ENCODE measurements at places on chromosomes 6 and 20.

DNA sequence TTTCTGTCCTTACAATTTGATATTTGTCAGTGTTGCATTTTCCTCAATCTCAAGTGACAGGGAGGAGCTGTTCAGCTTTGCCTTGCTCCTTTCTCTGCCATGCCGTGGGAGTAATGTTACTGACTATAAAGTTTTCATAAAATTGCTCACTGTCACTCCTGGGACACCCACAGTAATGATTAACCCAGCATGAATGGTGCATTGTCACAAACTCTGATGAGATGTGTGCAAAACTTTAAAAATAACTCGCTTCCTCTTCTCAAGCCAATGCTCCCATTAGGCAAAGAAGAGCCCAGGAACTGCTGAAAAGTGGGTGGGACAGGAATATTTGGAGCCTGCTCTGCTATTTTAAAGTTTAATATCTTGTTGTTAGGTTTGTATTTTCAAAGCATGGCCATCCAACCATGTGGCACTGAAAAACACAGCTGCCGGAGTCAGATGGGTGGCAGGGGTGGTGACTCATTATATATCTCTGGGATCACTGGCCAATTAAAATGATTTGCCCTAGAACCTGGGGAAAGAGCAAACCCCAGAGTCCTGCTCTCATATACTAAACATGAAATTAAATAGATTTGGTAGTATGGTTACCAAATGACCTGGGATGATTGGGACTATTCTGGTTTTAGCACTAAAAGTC, 260.1 kb downstream of the BTBD3 start:
- DNase-seq, result no peak

- no peak for DNase-seq
These were observed 384.0 kb downstream of the SAMD5 start for GRCh38 chr6:147892476-147892875.

DNA sequence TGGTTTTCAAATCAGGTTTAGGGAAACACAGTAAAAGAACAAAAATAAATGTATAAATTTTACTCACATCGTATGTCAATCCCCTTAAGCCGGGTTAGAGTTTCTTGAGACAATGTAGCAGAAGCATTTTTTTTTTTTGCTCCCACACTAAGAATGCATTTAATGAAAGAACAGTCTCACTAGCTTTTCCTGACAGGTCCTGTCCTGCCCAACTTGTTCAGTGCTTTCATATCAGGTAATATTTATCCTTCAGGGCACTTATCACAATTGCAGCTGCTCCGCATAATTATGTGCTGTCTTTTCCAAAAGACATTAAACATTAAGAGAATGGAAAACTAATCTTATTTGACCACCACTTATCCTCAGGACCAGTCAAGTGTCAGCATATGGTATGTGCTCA, 632.0 kb downstream of the HTR1B start:
- no peak for DNase-seq

DNA sequence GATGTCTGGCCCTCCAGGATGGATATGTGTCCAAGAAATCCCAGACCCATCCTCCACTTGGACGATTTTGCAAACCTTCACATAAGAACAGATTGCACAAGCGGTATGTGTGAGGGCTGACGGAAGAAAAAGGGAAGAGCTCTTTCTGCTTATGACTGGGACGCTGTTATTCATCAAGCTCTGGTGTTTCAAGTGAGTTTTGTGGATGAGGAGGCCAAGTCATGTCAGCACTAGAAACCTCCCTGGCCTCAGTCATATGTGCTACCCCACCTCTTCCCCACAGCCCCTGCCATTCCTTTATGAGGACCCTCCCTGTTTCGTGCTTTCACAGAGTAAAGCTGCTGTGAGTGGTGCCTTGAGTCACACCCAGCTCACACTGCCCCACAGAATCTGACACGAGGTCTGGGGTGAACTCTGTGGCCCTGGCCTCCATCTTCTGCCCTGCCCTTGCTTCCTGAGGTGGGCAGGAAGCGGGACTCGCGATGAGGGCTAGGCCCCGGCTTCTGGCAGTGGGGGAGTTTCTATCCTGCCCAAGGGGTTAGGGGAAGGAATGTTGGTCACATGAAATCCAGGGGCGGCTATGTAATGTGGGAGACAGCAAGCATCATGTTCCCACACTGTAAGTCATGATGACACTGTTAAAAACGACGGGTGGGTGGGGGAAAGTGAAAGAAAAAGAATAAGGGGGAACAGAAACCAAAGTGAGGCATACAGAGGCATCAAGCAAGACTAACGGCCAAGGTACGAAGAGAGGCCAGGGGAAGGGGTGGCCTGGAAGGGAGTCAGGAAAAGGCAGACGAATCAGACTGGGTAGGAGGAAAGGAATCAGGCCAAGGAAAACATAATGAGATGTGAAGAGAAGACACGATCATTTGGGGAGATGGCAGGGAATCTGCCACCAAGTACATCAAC, 78.1 kb downstream of the PRDM1 start:
- DNase-seq, result peak; percentile 47

- DNase-seq, result no peak
These were observed 128.9 kb downstream of the BMP5 start for GRCh38 chr6:55746473-55746872.

DNA sequence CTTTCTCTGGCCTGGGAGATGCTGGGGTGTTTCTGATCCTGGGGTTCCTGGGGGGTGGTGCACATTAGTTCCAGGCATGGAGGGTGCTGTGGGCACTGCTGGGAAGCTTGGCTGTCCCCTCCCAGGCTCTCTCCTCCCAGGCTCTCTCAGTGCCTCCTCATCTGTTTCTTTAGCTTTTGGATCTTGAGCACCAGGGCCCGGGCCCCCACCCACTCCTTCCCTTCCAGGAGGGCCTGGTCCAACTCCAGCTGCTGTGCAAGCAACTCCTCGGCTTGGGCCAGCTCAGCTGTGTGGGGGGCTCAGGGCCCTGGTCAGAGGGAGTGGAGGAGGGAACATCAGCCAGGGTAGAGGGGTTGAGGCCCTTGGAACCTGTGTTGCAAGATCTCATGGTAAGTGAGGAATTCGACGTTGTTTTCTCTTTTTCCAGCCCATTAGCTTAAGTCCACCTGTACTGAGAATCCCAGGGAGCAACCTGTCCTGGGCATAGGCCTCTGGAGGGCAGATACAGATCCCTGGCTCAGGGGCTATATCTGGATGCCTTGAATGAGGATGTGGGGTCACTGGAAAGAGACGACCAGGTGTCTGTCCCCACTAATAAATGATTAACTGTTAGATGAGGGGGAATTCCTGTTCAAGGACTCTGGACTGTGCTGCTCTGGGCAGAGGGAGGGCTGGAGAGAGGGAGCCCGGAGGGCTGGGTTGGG, 34.5 kb upstream of the HLA-A start:
- DNase-seq, result no peak

- no peak for DNase-seq
These were observed 9.2 kb downstream of the LY86 start for GRCh38 chr6:6597682-6598081.

GRCh38 chr6:18507018-18507415, 119.9 kb downstream of the RNF144B start:
- DNase-seq, result no peak

- DNase-seq, result no peak
These were observed 5.9 kb downstream of the OCSTAMP start for GRCh38 chr20:46544576-46544975.

DNA sequence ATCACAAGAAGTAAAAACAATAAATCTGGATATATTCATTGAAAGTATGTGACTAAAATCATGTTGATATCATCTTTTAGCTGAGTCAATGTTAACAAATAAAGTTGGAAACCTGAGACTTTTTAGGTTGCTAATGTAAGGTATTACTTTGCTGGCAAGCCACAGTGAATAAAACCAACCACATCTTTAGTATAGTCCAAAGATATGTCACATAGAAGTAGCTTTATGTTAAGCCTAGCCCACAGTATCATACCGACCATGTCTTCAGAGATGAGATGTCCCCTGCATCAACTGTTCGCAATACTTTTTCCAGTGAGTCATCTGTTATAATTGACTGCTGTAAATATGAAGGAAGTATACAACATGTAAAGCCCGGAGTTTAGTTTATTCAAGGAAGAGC, 107.6 kb upstream of the MCHR2 start:
- DNase-seq, result no peak

DNA sequence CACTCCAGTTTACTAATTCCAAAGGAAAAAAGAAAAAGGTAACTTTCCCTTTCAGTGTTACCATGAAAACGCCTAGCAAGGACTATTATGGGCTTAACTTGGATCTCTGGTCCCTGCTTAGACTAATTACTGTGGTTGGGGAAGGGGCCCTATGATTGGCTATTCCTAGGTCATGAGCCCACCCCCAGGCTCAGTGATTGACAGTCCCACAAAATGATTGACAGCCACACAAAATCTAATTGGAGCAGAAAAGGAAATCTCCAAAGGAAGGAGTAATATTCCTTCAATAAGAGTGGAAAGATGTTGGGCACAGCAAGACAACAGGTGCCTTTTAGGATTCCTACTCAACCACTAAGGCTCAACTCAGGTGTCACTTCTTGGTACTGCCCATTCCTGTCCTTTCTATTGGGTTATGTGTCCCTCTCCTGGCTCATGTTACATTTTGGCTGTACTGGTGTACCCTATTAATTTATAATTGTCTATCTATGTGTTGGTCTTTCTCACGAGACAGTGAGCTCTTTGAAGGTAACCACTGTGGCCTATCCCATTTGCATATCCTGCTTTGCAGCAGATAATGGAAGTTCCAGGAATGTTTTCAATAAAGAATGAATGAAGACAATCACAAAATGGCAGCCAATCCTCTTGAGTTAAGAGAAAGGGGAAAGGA, 5.5 kb upstream of the UTRN start:
- no peak for DNase-seq

DNA sequence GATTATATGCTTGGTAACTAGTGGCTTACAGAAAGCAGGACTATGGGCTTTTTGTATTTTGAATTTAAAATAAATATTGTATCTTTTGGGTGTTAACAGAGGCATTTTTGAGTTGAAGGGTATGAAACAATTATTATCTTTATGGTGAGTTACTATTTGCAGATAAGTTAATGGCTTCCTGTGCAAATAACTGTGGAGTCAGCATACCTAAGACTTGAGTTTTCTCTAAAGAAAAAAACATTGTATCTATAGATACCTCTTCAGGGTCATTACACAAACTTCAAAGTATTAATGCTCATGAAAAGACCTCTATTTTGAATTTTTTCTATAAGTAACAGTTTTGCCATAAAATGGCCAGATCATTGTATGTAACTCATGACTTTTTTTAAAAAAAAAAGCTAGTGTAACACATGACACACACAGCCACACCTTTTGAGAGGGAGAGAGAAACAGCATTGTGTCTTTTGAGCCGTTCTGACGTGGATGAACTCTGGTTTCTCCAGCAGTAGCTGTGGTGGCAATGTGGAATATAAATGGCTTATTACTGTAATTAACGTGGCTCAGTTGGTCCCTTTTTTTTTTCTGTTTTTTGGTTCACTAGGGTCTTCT, 36.3 kb downstream of the PLEKHG1 start:
- DNase-seq, result no peak

- no peak for DNase-seq
These were observed 30.7 kb downstream of the CDH22 start for GRCh38 chr20:46277602-46278001.

DNA sequence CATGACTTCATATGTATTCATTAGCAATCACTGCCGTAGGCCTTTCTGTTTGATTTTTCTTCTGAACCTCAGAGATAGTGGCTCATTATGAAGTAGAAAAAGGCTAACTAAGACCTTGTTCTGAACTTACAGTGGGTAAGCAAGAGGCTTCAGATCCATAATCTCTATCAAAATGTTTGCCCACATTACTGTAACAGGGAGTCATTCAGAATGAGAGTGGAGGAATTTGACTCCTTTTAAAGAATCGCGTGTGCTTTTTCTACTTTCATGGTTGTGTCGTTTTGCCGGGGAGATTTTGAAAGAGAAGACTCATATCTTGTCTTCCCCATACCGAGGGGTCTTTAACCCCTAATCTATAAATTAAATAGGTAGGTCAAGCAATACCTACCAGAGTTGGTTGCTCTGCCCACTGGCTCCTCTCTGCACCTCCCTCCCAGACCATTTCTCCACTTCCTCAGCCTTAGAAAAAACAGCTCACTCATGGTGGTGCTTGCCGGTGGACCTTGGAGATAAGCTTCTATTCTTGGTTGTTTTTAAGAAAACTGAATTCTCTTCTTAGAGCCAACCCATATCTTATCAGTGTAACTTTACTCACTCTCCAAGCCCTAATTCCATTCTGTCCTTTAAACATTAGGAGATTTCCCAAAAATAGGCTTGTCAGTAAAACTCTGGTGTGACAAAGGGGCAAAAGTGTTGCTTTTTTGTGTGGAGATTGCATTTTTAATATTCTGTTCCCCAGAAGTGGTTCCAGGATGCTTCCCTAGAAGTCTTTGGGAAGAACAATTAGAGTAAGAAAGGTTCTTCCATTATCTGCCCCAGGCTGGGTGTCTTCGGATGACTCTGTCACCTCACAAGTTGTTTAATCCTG, 56.6 kb downstream of the E2F3 start:
- no peak for DNase-seq

- DNase-seq, result no peak
These were observed 47.7 kb downstream of the MMUT start for GRCh38 chr6:49415358-49415757.

DNA sequence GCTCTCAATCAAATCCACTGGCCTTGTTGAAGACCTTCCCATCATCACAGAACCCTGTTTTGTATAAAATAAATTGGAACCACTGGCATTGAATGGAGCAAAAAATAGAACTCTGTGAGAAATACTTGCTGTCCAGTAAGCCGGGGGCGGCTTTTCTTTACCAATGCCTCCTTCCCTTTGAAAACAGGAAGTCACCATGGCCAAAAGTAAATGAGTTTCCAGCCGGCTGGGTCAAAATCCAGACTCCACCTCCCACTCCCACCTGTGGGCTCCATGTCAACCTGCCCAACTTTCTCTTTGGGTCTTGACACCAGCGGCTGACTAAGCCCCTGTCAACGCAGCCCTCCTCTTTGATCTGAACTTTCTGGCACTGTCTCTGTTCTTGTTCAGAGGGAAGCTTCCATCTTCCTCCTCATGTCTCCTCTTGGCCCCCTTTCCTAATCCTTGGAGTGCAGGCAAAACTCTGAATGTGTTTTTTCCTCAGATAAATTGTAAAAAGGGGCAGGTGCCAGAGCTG, 95.2 kb downstream of the TFAP2C start:
- no peak for DNase-seq

- peak; percentile 49 for DNase-seq
These were observed 104.8 kb downstream of the CDH26 start for GRCh38 chr20:60063048-60063451.

DNA sequence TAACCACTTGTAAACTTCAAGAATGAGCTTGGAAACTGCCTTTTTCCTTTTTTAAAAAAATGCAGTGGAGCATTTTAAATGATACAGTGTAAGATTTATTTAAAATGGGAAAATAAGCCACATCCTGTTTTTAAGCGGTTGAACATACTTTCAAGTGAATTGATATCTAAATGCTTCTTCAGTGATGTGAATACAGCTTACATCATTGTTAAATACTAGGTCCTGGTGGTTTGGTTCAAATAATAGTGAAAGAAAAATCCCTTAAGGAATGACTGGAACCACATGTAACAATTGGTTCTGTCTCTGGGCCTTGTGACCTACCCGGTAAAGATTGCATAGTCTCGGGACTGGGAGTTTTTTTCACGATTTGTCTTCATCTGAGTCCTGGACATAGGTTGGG, 44.2 kb downstream of the BMP6 start:
- no peak for DNase-seq

GRCh38 chr6:49457771-49458170, 5.3 kb downstream of the MMUT start:
- no peak for DNase-seq

GRCh38 chr6:10598084-10598960, 77.2 kb downstream of the GCNT2 start:
- no peak for DNase-seq

- no peak for DNase-seq
These were observed 147.4 kb downstream of the FOXC1 start for GRCh38 chr6:1757131-1757530.
